ENCODE measurements at places on chromosomes 16 and 17.

DNA sequence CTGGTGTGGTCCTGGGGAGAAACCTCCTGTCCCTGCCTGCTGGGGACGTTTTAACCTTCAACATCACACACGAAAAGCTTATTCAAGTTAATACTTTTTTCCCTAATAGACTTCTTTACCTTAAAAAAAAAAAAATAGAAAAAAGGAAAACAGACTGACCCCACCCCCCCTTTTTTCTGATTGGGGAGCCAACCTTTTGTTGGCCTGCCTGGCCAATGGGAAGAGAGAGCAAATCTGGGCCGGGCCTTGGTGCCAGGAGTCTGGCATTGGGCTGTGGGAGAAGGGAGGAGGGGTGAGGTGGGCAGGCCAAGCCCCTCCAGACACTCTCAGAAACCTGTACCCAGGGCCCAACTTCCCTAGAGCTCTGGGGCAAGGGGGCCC lies 3.0 kb downstream of the CBX8 start:
- peak; percentile 67 for DNase-seq

GRCh38 chr17:16516594-16517051 lies 24.6 kb upstream of the LRRC75A start:
- DNase-seq, result peak; percentile 78

GRCh38 chr17:65931246-65932149 lies 260.4 kb downstream of the CEP112 start:
- DNase-seq, result peak; percentile 10

DNA sequence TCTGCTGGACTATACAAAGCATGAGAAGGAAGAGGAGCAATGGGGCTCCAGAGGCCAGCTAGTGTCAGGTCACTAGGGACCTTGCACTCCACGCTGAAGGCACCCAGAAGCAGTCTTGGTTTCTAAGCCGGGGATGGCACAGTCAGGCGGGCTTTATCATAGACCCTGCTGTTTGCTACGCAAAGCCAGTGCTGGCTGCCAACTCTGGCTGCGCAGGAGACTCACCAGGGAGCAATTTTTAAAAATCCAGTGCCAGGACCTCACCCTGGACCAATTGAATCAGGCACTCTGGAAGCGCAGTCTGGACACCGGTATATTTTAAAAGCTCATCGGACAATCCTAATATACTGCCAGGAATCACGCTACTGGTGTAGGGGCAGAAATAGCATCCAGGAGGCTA lies 368.5 kb upstream of the XYLT1 start:
- no peak for DNase-seq

DNA sequence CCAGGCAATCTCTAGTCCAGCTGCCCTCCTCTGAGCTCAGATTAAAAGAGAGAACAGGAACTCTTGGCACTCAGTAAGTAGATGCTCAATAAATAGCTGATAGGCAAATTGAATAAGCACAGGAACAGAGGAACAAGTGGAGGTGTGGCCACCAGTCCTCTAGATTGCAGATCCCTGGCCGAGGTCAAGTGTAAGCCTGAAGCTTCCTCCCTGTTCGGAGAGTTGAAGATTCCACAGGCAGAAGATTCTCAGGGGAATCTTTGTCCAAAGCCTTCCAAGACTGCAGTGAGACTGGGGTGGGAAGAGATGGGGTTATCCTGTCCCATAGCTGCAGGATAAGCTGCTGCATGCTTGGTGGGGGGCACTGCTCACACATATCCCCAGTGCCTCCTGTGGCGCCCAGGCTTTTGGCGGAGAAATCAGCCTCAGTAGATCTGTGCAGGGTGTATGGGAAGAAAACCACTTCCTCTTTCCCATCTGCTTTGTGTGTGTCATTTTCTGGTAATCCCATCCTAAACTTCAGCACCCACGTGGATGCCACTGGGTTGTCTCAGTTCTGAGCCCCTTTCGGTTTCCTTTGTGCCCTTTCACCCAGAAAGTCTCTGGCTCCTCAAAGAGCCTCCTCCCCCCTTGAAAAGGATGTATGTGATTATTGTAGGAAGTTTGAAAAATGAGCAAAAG lies 12.1 kb downstream of the CD300A start:
- no peak for DNase-seq

- no peak for DNase-seq
Observed at GRCh38 chr17:20260268-20260667, 207.1 kb downstream of the LGALS9B start.

DNA sequence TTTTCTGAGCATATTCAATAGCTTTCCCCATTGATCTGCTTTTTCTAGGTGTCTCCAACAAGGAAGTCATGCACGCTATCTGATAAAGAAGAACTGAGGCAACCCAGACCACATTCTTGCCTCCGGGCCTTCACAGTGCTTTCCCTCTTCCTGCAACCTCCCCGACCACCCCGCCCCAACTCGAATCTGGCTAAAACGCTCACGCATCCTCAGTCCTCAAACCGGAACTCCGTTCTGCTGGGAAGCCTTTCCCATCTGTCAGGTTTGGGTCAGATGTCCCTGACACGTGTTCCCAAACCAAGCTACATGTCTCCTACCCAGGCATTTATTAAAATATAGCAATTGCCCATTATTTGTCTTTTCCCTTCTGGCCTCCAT lies 112.7 kb downstream of the VPS53 start:
- no peak for DNase-seq

- DNase-seq, result no peak
Observed at GRCh38 chr16:76614269-76614668, 337.1 kb downstream of the CNTNAP4 start.

DNA sequence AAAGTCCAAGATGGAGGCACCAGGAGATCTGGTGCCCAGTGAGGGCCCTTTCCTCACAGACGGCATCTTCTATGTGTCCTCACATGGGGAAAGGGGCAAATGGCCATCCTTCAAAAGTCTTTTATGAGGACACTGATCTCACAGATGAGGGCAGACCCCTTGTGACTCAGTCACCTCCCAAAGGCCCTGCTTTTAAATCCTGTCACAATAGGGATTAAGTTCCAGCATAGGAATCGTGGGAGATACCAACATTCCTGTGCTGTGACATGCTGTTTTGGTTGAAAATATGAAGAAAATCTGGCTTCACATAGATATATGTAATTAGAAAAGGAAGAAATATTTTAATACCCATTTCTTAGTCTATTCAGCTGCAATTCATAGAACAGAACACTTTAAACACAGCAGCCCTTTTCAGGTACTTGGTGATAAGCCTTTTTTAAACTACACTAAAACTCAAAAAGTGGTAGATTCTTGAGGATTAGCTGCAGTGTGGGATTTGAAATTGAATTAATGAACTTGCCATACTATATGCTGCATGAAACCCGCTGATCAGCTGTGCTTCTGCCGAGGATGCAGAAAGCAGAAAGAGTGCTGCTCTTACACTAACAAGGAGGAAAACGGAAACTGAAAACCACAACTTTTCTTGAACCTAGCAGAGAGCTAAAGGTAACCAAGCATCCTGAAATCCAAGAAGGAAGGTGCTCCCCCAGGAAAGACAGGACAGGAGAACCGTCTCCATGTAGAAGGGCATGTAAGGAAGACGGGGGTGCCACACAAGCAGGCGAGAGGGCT lies 32.7 kb downstream of the VPS53 start:
- peak; percentile 86 for DNase-seq

DNA sequence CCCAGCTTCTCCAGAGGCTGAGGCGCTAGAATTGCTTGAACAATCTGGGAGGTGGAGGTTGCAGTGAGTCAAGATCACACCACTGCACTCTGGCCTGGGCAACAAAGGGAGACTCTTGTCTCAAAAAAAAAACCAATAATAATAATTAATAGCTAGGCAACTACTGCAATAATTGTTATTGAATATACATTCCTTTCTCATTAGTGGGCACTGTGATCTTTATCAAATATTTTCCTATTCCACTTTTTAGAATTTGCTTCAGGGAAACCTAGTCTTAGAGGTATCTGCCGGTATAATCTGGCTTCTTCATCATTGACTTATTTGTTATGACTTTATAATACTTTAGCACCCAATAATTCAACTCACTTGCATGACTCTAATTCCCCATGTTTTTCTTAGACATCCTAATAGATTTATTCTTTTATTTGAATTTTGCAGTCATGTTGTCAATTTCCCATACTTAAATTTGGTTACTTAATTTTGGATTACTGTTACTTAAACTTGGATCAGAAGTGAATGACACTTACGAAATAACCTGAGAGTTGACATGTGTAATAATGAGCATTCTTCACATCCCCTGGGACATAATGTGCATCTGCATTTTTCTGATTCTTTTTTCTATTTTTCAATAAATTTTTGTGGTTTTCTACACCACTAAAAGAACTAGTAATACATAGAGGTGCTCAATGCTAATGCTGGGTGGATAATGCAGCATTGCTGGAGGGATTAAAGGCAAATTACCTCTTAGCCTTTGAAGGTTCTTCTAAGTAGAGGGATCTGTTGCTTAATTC lies 25.0 kb upstream of the KCNJ16 start:
- no peak for DNase-seq

- no peak for DNase-seq
Observed at GRCh38 chr16:49491106-49491670, 117.6 kb downstream of the C16orf78 start.

DNA sequence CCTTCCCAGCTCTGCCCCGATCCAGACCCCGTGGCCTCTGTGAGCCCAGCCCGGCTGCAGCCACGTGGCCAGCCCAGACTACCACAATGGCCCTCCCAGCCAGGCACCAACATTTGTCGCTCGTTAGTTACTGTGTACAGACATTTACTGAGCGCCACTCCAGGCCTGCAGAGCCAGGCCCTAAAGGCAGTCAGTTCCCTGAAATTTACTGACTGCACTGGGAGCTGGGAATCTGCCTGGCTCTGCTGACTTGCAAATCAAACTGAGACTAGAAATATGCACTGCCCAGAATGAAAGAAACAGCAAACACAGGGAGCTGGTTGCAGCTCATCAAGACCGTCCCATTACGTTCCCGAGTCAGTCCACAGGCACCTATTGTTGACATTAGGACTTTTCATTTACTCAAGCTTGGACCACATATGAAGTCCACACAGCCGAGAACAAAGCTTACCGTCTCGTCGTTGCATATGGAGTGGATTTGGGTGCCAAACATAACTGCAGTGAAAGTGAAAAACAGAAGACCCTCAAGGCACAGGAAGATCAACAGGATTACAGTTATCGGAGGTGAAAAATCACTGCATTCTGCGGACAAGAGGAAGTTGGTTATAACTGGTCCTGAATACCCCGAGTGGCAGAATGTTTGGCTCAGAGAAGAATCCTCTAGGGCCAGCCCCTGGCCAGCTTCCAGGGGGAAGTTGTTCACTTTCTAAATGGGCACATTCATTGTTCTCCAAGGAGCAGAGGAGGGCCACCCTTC lies 34.5 kb downstream of the ZDHHC7 start:
- no peak for DNase-seq

GRCh38 chr16:72371307-72372086 lies 199.5 kb upstream of the PMFBP1 start:
- peak; percentile 38 for DNase-seq

DNA sequence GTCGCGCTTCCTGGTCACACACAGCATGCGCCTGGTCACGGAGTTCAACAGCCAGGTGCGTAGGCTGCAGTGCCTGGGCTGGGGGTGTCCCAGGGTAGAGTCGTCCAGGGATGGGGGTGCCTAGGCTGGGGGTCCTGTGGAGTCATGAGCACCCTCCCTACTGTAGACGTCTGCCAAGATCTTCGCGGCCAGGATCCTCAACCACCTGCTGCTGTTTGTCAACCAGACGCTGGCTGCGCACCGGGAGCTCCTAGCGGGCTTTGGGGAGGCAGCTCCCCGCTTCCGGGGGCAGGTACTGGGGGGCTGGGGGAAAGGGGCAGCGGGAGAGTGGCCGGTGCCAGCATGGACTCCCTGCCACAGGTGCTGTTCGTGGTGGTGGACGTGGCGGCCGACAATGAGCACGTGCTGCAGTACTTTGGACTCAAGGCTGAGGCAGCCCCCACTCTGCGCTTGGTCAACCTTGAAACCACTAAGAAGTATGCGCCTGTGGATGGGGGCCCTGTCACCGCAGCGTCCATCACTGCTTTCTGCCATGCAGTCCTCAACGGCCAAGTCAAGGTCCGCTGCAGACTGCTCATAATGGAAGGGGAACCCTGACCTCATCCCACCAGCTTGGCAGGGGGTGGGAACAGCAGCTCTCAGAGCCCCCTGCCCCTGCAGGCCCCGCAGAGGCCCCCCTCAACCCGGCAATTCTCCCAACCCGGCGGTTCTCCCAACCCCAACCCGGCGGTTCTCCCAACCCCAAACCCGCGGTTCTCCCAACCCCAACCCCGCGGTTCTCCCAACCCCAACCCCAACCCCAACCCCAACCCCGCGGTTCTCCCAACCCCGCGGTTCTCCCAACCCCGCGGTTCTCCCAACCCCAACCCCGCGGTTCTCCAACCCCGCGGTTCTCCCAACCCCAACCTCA lies 2.4 kb downstream of the PDIA2 start:
- no peak for DNase-seq

DNA sequence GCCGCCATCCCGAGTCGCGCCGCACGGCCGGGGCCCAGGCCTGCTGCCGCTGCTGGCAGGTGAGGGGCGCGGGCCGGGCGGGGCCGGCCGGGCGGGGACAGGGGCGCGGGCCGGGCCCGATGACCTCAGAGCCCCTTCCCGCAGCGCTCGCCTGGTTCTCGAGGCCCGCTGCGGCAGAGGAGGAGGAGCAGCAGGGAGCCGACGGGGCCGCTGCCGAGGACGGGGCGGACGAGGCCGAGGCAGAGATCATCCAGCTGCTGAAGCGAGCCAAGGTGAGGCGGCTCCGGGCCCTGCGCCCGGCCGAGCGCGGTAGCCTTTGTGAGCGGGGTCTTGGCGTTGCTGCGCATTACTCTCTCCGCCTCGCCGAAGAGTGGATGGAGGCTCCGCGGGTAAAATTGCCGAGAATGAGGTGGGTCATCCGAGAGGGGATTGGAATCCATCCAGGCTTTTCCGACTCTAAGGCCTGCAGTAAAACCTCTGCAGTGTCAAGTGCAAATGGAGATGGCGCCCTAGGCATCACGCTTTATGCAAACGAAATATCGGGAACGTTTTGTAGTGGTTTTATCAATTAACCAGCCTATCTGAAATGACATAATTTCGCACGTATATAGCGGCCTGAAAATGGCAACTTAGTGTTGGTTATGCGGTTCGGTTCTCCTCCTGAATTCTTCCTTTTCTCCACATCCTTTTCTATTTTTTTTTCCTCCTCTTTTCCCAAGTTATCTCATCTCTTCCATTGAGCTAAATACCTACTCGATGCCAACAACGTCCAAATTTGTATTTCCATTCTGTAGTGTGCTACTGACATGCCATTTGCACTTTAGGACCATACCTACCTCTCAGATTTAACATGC lies 577 bp downstream of the TTC19 start:
- peak; percentile 75 for DNase-seq

DNA sequence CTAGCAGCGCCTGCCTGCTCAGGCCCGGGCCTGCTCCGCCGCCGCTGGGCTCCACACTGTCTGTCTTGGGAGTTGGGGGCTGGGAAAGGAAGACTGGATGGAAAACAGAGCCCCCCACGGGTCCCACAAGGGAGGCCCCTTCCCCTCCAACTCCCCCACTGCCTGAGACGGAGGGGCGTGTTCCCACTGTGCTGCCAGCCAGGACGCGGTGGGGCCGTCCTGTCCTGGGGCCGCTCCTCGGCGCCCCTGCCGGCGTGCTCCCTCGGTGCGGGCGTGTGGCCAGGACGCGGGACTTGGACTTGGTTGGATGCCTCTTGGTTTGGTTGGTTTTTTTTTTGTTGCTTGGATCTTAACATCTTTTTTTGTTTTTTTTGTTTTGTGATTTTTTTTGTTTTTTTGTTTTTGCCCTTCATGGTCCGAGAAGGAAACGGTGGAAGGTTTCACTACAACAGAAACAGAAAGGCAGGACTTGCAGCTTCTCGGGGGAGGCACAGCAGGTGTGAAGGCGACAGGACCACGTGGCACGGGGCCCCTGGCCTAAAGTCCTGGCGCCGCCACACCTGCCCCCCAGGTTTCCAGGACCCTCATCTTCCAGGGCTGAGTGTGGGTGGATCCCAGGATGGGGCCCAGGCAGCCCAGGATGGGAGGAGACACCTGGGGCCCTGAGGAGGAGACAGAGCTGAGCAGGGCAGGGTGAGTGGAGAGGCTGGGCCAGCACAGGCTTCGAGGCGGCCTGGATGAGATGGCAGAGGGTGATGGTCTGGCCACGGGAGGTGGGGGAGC lies 16.0 kb downstream of the ENGASE start:
- peak; percentile 71 for DNase-seq
